MM.1S (cell line): ENCODE measurements at places on chromosomes 4 and X.

- no peak for DNase-seq
Observed at GRCh38 chr4:15043226-15043625, 40.9 kb downstream of the CPEB2 start.

DNA sequence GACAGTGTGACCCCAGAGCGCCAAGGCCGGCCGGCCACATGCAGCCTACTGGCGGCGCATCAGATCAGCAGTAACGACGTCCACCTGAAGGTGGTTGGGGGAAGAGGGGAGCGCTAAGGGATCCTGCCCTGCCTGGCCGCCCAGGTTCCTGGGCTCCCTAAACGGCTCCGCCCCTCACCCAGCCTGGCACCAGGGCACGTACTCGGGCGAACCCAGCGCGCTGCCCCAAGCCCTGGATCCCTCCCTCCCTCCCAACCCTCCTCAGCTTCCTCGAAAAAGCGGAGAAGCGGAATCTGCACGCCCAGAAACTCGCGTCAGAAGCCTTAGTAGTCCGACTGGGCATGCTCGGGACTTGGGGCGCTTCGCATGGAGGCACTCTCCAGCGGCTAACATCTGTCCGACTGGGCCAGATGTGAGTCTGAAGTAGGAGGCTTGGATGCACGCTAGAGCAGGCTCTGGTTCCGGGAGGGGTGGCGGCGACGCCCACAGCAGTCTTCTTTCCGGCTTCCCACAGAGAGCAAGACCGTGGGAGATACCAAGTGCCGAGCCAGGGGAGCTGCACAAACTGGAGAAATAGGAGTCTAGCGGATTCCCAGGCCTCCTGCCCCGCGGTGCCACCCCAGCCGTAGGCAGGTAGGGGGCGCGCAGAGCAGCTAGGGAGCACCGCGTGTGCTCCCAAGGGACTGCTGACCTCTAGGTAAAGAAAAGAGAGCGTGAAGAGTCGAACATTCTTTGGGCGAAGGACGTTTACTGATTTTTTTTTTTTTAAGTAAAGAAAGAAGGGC, 114.3 kb upstream of the TEX13C start:
- no peak for DNase-seq

- no peak for DNase-seq
Observed at GRCh38 chr4:98577956-98578355, 80.5 kb downstream of the TSPAN5 start.

- DNase-seq, result no peak
Observed at GRCh38 chr4:166284221-166284620, 411.2 kb downstream of the TLL1 start.

GRCh38 chrX:44937606-44938005, 64.6 kb downstream of the KDM6A start:
- DNase-seq, result no peak

DNA sequence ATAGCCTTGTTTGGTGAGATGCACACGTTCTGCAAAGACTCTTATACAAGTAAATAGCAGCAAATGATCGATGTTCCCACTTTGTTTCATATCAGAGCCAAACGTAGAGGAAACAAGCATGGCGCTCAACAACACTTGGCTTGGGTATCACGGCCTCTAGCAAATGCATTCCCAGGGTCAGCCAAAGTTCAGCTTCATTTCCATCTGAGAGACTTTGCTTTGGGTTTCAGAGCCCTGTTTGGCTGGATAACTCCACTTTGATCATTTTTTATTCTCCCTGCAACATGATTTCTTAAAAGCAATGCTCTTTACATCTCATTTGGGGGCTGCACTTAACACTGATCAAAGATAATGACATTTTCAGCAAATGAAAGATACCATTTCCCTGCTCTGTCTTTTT, 199.2 kb upstream of the FAM9B start:
- no peak for DNase-seq

GRCh38 chrX:1305411-1305810, 31.2 kb upstream of the IL3RA start:
- no peak for DNase-seq
